PC-3 (cell line): ENCODE measurements at places on chromosomes 4 and X. TPM values are rescaled to one million over a fixed set of nuclear protein-coding genes. Genes with fewer than 3 reads are reported as not detected.
A peak's percentile ranks its signal among the peaks of the same experiment; 100 is the strongest.

GRCh38 chrX:106874075-106874474 is 29.1 kb downstream of the RIPPLY1 start:
- peak; percentile 70 for DNase-seq

DNA sequence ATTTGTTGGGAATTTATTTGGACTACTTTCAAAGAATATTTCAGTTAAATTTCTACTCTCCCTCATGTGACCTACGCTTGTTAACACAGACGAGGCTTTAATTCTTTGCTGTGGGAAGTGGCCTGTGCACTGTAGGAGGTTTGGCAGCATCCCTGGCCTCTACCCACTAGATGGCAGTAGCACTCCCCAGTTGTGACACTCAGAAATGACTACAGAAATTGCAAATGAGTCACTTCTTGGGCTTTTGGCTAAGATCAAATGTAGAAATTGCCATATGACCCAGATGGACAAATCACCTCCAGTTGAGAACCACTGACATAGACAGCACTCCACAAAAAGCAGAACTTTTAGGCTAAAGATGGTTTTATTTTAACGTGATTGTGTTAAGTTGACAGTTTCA is 22.1 kb downstream of the PIR start:
- peak; percentile 77 for DNase-seq

DNA sequence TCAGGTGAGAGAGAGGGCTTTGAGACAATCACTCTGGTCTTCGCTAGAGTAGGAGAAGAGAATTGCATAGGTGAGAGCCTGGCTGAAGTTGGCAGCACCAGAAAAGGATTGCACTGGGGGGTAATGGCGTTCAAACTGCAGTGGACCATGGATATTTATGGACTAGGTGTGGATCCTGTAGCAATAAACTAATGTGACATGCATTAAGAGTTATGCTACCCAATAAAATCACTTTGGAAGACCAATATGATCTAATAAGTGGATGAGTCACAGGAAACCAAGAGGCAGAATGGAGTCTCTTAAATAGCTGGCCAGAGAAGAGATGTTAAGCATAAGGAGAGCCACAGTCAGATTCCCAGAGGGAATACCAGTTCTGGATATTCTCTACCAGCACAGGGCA is 259.8 kb downstream of the FBXO8 start:
- peak; percentile 20 for DNase-seq

DNA sequence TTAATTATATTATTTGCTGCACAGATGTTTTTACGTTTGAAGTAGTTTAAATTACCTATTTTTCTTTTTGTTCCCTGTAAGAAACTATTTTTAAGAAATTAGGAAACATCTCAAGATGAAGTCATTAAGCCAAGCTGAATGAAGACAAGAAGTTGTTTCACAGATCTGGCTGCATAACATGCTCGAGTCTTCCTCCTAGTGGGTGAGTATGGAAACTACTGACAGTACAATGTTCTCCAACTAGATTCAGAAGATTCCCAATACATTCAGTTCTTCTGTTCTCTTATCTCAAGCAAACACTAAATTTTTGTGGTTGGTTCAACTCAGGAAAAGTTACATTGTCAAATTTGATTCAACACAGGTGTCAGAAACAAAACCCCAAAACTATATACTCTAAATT is 256.8 kb upstream of the VCX start:
- DNase-seq: peak; percentile 53

DNA sequence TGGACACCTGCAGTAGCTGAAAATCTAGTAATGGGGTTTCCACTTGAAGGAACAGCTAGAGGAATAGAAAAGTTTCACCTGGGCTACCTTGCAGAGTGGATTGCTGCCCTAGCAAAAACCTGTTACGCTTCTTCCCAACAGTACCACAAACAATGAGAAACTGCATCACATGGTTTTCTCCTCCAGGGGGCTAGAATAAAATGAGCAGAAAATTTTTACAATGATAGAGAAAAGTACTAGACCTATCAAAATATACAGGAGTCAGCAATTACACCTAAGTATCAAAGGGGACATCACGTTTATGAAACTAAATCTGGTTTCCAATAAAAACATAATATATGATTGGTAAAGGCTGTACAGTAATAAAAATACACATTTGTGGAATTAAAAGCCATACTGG is 423.1 kb upstream of the PITX2 start:
- no peak for DNase-seq

Gene PLP1
- not detected in 2 replicates for total RNA-seq

Gene ZFP92
- total RNA-seq: not detected in 2 replicates

Gene CDKL2
- total RNA-seq: 0.55 and 0.69 TPM in 2 replicates
